ENCODE measurements at places on chromosomes 6 and 20. TPM values are rescaled to one million over a fixed set of nuclear protein-coding genes. Genes with fewer than 3 reads are reported as not detected.

Gene BMP5
- total RNA-seq, result 2.4 TPM

Gene HTR1E
- total RNA-seq, result not detected

Gene DDRGK1
- 36.4 TPM for total RNA-seq

Gene CNBD2
- total RNA-seq, result 3.8 TPM

Gene ZSCAN31
- 8.1 TPM for total RNA-seq

Gene ARFGEF2
- total RNA-seq, result 36.8 TPM

Gene ULBP3
- total RNA-seq, result 0.83 TPM
